Fibroblast of skin of right quadriceps (primary cell): ENCODE measurements at places on chromosomes 11 and 22.

DNA sequence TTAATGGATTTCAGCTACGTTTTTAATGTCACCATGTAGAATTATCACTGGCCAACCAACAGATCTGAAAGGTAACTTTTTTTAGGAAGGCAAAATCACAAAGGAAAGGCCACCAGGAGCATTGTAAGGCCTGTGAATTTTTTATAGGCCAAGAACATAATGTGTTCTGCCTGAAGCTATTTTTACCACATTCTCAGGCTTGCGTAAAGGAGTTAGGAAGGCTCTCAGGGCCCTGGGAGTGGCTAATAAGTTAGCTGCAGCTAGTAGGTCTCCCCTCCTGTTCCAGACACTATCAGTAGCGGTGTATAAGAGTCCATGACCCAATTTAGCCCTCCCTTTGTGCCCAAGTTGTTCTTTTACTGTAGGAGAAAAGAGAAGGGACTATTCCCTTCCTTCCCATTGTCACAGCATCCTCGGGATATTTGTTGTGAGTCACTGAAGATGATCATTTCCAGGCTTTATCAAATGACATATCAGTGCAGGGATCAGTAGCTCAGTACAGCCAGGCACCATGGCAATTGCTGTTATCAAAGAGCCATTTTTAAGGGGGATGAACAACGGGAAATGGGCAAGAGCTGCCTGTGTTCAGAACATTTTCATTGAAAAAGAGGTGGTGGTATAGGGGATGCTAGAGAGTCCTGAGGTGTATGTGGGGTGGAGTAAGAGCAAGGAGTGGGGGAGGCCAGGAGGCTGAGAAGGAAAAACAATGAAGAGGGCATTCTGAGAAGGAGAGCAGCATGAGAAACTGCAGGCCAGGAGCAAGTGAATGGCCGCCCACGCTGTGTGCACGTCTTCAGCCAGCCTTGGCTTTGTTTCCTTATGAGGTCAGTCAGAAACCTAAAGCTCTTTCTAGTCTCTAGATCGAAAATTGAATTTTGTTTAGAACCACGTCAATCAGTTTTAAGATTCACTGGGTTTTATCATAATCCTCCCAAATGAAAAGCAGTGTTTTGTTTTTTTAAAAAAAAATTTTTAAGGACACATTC lies 940.3 kb downstream of the NTM start:
- DNase-seq: no peak

GRCh38 chr11:60080535-60080934 lies 7.9 kb upstream of the MS4A2 start:
- DNase-seq: no peak

DNA sequence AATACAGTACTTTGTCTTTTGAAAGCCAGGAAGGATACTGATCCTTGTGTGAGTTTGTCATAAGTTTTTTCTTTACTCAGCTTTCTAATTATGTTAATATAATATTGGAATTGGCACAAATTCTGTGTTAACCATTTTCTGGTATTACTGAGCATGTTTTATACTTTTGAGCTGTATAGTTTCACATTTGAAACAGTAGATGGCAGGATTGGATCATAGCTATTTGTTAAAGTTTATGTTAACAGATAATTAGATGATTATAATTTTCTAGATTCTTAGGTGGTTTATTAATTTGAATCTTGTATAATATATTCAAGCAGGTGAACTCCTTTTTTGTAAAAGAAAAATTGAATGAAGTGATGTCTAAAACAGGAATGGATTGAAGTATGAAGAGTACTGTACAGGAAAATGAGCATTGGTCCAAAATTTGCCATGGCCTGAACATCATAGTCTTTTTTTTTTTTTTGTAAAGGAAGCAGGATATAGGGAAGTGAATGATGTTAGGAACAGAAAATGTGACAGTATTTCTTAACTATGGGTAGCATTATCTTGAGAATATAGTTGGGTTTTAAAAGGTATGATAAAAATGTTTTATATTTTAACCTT lies 102.0 kb downstream of the CYP2R1 start:
- DNase-seq: no peak

DNA sequence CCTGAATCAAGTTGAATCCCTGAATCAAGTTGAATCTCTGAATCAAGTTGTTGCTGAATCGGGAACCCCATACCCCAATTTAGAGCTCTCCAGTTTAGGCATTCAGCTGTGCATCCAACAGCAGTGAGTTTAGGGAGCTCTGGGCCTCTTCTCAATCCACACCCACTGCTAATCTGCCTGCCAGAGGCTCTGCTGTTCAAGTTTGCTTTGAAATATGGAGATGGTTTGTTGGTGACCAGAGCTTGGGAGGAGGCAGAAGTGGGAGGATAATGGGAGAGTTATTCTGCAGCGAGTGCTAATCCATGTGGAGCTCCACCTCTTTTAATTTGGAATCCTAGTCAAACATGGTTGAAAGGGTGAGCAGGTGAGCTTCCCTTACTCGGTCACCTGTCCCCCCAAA lies 22.4 kb downstream of the EHF start:
- no peak for DNase-seq

DNA sequence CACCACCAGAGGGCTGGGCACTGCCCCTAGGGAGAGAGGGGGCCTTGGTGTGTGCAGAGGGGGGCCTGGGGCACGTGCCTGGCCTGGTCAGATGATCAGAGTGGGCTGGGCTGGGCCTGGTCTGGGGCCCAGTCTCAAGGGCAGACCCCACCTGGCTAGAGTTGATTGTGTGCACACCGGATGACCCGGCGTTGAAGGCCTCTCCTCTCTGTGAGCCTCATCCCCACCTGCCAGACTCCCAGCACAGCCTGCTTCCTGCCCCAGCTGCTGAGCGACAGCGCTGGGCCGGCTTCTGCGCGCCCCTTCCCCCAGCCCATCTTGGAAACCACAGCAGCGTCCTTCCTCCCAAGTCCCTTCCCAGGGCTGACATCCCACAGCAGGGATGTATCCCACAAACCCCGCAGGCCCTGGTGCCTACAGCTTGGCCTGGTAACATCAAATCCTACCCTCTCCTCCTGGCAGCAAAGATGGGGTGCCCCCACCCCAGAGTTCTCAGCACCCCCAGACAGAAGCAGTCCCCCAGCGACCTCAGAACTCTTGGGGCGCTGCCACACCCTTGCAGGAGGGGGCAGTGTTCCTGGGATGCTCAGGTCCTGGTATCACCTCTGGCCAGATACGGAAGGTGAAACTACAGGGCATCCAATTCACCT lies 11.0 kb upstream of the TSSC4 start:
- no peak for DNase-seq

DNA sequence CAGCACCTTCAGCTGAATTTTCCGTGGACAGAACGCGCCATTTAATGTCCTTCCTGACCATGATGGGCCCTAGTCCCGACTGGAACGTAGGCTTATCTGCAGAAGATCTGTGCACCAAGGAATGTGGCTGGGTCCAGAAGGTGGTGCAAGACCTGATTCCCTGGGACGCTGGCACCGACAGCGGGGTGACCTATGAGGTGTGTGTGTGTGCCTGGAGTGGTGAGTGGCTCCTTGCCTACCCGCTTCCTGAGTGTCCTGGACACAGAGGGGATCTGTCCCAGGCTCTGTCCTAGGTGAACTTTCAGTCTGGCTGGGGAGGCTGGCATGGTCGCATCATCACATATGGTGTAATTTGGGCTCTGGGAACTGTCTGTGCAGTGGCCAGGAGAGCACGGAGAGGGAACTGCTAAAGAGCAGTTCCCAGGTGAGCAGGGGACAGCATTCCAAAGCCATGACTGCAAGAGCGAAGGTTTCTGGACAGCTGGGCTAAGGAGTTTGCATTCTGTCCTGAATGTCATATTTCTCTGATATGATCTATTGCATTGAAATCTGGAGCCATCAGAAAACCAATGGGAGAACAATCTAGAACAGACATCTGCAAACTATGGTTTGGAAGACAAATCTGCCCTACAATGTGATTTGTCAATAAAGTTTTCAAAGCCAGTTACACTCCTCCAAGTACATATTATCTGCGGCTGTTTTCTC lies 104.3 kb downstream of the RRAS2 start:
- no peak for DNase-seq

- peak; percentile 56 for DNase-seq
Measured at GRCh38 chr11:114316980-114317786, 21.0 kb downstream of the NNMT start.
